SW 1271 (cell line): ENCODE measurements at places on chromosomes 7 and 10.

- no peak for DNase-seq
Observed at GRCh38 chr7:116797612-116798011, 64.8 kb upstream of the CAPZA2 start.

GRCh38 chr10:132494866-132495630 is 42.5 kb upstream of the INPP5A start:
- no peak for DNase-seq

GRCh38 chr10:121462281-121462680 is 136.0 kb downstream of the FGFR2 start:
- no peak for DNase-seq

DNA sequence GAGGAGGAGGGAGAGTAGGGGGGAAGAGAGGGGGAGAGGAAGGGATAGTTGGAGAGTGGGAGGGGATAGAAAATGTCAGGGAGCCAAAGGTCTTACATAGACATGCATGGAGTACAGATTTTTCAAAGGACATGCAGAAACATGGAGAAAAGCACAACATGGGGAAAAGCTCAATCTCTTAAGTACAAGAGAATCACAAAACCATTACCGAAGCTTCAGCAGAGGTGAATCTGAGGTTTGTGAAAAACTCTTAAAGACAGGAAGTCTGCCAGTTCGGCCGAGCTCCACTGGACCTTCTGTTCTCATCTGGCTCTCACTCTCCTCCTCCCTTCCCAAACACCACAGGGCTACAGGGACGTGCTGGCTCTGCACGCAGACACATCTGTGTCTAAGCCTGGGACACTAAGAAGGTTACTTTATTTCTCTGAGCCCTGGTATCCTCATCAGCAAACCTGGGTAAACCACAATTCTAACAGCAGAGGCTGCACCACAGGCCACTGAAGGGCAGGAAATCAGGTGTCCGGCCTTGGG is 133.9 kb downstream of the COBL start:
- DNase-seq, result no peak

GRCh38 chr10:82266438-82266837 is 391.4 kb downstream of the NRG3 start:
- no peak for DNase-seq

DNA sequence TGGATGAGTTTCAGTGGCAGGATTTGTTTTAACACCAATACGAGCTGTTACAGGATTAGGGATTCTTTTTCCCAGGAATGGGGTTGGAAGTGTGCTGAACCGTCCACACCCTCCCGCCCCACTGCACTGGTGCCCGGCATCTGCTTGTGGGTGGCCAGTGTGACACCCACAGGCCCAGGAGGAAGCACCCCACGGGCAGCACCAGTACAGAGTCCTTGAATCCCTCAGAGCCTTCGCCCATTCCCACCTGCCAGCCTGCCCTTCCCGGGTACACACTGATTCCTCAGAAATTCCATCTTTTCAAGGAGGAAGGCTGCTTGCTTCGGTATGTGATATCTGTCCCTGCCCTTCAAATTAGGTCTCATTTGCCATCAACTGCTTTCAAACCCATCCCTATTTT is 15.4 kb downstream of the INSIG1 start:
- DNase-seq, result no peak

- DNase-seq, result no peak
Observed at GRCh38 chr7:114832906-114833595, 88.8 kb upstream of the MDFIC start.

DNA sequence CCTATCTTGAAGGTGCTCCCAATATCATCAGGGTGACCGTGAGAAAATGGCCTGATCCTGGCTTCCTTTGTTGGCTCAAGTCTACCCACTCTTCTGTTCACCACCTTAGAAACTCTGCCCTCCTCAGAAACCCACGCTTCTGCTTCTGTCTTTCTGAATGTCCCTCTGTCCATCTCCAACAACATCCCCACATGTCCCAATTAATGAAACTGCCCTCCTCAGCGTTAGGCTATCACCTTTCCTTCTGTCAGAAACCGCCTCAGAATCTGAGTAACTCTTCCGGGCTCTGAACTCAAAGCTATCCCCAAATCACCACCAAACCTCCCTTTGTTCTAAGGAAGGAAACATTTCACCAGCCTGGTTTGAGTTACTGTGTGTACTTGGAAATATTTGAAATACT is 315.8 kb upstream of the ZNF32 start:
- no peak for DNase-seq
